ENCODE measurements at places on chromosomes 1 and 21.

DNA sequence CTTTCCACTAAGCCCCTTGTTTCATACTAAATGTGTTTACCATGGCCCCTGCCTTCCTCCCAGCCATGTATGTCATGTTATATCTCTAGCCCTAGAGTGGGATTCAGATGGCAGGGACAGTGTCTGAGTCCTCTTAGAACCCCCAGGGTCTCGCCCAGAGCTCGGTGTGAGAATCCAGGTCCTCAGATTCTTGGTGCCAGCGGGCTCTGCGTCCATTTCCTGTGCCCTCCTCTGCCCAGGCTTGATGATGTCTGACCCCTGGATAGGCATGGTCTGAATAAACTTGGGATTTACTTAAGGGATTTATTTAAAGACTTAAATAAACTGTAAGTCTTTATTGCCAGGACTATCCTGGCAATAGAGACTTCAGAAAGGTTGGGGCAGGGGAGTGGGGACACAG lies 6.2 kb upstream of the KISS1 start:
- no peak for DNase-seq

DNA sequence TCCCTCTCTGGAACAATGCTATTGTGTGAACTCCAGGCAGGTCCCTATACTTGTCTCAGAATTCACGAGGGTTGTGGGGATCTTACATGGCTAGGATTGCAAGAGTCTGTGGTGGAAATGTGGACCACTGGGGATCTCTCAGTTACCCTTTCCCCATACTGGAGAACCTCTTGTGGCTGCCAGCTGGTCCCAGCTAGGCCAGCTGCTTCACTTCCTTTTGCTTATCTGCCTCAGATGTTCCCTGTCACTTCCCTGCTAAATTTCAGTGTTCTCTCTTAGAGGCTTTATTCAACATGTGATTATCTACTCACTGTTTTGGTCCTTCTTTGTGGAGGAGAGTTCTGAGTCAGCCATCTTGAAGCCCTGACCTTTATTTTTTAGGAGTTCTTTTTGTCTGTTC lies 75.9 kb upstream of the SAMD13 start:
- DNase-seq = no peak

- no peak for DNase-seq
Measured at GRCh38 chr1:59674595-59674994, 140.2 kb upstream of the HOOK1 start.

GRCh38 chr1:173424782-173425407 lies 52.2 kb upstream of the PRDX6 start:
- no peak for DNase-seq

DNA sequence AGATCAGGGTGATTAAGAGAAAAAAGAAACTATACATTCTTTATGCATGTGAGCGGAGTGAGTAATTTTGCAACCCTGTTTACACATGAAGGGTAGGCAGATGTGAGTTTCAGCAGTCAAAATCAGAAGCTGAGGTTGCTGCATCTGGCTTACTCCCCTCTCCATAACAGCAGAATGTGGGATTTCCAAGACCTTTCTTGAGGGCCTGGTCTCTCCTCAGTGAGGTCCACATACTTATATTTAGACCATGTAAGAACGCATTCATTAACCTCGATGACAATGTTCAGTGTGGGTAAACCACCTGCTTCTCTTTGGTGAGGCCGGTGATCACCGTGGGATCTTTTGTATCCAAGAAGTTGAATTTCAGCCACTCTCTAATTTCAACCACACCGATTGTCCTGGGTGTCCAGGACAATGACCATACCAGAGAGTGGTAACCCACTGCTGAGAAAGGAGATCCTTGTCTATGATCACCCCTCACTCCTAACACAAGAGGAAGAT lies 18.7 kb upstream of the RAP1A start:
- no peak for DNase-seq
